ENCODE measurements at places on chromosomes 3 and 15. TPM values are rescaled to one million over a fixed set of nuclear protein-coding genes. Genes with fewer than 3 reads are reported as not detected.

DNA sequence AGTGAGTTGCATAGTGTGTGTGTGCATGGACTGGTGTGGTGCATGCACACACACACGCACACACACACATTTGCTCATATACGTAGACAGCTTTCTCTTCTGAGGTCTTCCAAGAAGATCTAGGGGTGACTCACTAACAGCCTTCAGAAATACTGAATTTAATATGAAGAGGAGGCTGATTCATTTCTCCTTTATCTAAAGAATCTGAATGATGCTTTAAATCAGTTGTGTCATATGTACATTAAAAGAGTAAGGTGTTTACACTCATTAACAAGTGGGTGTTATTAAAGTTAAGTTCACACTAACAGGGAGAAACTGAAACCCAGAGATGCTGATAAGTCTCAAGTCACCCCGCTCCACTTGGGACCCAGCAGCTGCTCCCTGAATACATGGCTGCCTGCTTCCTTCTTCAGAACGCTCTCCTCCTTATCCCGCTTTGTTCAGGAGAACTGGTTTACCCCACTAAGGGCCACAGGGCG lies 22.0 kb downstream of the TMPRSS7 start:
- DNase-seq = no peak

The FETUB gene
- total RNA-seq = not detected

GRCh38 chr15:64930019-64930652 lies 18.4 kb downstream of the ANKDD1A start:
- no peak for DNase-seq

DNA sequence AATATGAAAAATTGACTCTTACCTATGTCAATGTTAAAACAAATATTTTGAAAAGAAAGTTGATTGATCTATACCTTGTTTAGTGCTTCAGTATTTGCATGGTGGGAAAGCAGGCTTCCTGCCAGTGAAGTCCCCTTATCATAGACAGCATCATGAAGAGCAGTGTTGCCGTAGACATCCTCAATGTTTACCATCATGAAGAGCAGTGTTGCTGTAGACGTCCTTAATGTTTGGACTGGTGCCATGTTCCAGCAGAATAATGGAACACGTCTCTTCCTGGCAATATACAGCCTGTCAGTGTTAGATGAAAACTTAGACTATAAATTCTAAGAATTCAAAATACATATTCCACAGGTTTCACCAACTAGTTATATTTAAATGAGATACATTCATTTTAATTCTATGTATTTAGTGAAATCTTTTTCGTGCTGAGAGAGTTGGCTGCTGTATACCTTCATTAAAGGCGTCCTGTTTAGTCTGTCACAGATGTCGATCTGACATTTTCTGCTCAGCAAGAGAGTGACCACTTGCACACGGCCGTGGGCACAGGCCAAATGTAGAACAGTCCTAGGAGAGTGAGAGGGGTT lies 116.8 kb downstream of the LMLN start:
- DNase-seq = no peak

DNA sequence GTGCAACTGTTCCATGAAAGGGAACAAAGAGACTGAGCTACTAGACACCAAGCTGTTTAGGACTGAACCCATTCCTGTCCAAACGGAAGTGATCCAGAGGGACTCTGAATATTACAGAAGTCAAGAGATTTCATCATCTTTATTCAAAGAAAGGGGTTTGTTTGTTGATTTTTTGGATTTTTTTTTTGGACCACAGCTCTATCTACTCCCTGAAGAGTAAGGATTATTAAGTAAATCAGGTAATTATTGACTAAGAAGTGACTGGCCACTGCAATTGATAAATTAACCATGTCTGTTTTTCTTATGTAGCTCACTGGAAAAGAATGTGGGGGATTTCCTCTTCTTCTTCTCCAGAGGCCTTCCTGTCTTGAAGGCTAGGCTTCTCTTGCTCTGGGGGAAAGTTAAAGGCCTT lies 146.6 kb upstream of the TPM1 start:
- DNase-seq = no peak

DNA sequence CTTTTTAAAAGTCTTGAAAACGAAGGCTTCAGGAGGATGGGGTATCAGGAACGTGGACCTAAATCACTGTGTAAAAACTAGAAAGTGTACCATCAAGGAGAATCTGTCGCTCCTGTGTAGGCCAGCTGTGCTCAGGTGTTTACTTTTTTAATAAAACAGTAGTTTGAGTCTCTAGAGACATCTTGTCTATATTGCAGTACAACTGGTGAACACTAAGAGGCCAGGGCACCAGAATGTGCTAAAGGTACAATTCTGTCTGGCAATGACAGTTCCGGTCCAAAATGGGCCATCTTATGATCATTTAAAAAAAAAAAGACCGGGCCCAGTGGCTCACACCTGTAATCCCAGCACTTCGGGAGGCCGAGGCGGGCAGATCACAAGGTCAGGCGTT lies 61.8 kb upstream of the MCF2L2 start:
- DNase-seq = no peak

All from activated T-cell treated with anti-CD3 and anti-CD28 coated beads, Interleukin-2, amount 50 U/mL, for 4 hours (primary cell).